GM19239 (cell line): ENCODE measurements at places on chromosomes 6 and 20.

- DNase-seq = no peak
These were observed 79.5 kb upstream of the PBOV1 start for GRCh38 chr6:138297761-138298298.

- no peak for DNase-seq
These were observed 139.4 kb downstream of the ID4 start for GRCh38 chr6:19976411-19977129.

DNA sequence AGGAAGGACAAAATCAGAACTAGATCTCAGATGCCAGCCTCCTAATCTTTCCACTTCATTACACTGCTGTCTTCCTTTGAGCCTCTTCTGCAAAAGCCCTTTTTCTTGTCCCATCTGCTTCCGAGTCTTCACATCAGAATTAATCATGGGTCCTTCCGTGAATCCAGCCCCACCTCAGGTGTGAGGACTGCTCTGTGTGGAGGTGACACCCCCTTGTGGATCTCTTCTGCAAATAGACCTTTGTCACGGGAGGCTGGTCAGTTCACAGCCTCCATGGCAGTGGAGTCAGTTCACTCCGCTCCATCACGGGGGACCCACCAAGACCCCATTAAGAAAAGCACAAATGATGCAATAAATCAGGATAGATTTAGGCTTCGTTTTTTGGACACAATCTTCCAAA, 171.1 kb downstream of the ADAT2 start:
- DNase-seq = no peak

GRCh38 chr6:147618927-147619326, 110.4 kb downstream of the SAMD5 start:
- DNase-seq = no peak

DNA sequence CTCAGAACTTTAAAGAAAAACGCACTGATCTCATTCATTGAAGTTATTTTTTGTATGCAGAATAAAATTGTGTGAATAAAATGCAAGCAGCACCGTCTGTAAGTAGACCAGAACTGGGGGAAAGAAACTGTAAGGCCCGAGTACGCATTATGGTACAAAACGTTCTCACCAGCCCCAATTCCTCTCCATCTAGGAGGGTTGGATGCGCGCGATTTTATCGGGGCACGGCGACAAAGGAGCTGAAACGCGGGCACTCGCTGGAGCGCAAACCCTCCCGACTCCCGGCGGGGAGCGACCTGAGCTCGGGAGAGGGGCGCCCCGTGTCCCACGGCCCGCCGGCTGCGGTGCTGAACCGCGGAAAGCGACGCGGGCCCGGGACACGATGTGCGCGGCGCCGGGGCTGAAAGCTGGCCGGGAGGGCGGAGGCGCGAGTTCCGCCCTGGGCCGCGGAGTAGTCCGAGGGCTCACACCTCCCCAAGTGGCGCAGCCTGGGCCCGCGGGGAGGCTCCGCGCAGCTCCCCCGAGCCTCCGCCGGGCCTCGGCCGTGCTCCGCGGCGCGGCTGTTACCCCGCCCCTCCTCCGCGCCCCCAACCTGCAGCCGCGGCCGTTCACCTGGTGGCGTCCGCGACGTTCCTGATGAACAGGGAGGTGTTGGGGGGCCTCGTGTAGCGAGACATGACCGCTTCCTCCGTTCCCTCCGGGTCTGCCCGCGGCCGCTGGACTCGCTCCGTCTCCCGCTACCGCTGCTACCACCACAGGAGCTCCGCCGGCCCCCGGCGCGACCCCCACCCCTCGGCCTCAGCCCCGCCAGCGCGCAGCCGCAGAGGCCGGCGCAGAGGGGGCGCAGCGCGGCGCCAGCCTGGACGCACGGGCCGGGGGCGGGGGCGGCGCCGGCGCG, at the start of gene SRSF12:
TSS of gene SRSF12 (minus strand) at position 861 of the 898 bp plus-strand sequence. CDS start at position 677, 184 bp downstream.
- peak; percentile 93 for DNase-seq

- no peak for DNase-seq
These were observed 70.7 kb upstream of the LTV1 start for GRCh38 chr6:143772116-143773086.
